Activated CD4-positive, alpha-beta T cell treated with anti-CD3 and anti-CD28 coated beads, Interleukin-2, amount 50 U/mL, for 4 hours (primary cell): ENCODE measurements at places on chromosomes 1 and 21.

DNA sequence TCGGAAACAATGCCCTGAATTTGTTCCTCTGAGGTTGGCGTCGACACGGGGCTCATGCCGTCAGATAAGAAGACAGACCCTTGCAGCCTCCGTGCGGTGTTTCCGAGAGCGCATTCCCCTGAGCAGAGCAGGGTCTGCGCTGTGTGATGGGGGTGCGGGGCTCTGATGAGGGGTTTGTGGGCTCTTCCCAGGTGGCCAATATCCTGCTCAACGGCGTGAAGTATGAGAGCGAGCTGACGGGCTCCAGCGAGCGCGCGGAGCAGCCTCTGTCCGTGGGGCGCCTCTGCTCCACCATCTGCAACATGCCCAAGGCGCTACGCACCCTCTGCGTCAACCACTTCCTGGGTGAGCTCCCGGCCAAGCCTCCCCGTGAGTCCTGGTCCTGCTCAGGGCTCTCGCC lies 17.3 kb downstream of the SLC45A1 start:
- no peak for DNase-seq

DNA sequence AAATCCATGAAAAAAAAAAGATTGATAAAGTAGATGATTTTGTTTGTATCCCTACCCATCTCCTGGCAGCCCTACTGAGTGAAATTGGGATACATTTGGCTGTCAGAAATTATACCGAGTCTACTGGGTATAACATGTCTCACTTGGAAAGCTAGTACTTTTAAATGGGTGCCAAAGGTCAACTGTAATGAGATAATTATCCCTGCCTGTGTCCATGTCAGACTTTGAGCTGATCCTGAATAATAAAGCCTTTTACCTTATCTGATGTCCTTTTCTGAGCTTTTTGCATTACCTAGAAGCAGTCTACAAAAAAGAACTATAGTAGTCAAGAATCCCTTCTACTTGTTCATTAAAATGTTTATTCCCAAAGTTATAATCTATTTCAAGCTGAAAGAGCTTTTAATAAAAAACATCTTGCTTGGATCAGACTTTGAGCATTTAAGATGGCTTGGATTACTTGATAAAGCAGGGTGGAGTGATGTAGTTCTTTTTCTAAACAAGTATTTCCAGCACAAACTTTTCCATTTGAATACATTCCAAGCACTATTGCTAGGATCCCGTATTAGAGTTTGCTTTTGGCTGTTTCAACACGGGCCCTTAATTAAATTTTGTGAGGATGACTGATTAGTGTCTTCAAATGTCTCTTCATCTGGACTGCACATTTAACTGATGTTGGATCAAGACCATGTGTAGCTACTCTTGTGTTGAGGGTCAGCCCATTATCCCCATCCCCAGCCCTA lies 69.2 kb downstream of the DTL start:
- DNase-seq = no peak

- no peak for DNase-seq
Measured at GRCh38 chr1:73674945-73675561, 522.9 kb downstream of the LRRIQ3 start.

- no peak for DNase-seq
Measured at GRCh38 chr21:15455819-15456462, 273.8 kb upstream of the USP25 start.

DNA sequence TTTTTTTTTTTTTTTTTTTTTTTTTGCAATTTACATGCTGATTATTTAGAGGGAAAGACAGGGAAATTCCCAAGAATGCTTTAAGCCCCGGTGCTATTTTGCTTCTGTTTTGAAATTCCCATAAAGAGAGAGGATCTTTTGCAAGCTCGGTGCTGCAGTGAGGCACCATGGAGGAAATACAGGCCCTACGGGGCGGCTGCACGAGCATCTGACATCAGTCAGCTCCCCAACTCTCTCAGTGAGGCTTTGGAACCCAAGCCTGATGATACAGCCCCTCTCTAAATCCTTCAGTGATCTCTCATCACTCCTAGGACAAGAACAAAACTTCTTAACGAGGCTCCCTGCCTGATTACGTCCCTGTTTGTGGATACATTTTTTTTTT lies 791 bp upstream of the CHI3L1 start:
- no peak for DNase-seq

- DNase-seq = no peak
Measured at GRCh38 chr1:149888999-149889289, 10.4 kb upstream of the BOLA1 start.

- no peak for DNase-seq
Measured at GRCh38 chr1:178379807-178380206, 117.0 kb downstream of the CLEC20A start.

- DNase-seq = no peak
Measured at GRCh38 chr1:107141491-107142126, 770 bp downstream of the NTNG1 start.

GRCh38 chr1:204033306-204033705 lies 39.6 kb upstream of the SOX13 start:
- no peak for DNase-seq

DNA sequence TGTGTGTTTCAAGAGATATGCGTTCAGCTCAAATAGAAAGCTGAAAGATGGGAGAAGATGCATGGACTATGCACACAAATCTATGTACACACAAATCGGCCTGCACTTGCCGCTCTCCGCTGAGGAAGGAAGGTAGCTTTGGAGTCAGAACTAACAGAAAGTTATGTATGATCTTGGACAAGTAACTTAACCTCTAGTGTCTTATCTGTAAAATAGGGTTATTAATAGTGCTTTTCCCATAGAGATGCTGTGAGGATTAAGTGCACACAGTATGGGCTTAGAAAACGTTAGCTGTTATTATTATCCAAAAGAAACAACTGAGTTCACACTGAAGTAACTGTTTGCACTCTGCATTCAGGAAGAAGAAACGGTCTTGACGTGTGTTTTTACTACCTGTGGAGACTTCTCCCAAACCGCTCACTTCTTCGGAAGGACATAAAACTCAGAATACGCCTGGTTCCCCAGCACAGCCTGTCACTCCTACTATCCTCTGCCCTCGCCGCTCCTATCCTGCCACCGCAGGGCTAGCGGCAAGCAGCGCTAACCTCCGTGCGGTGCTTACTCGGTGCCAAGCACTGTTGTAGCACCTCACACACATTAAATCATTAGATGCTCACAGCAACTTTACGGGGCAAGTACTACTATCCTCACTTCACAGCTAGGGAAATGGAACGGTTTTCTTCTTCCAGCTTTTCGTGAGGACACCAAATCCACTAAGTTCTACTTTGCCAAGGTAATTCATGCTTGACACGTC lies 1.3 kb downstream of the TGFBR3 start:
- peak; percentile 13 for DNase-seq

DNA sequence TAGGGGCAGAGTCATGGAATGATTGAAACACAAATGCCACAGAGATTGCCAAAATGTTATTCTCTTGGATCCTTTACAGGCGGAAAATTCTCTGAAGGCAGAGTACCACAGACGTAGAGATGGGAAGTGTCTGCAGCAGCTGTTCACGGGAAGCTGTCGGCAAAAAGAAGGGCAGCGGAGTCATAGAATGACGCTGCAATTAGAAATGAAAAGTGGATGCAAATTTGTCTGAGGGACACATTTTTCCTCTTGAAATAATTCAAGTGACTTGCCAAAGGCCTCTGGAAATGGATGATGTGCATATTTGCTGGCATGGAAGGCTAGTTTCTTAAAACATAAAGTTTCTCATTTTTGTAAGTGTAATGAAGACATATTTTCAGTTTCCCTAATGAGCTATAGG lies 77.5 kb upstream of the PLD5 start:
- DNase-seq = no peak

- no peak for DNase-seq
Measured at GRCh38 chr1:225926551-225927113, 2.6 kb upstream of the PYCR2 start.

DNA sequence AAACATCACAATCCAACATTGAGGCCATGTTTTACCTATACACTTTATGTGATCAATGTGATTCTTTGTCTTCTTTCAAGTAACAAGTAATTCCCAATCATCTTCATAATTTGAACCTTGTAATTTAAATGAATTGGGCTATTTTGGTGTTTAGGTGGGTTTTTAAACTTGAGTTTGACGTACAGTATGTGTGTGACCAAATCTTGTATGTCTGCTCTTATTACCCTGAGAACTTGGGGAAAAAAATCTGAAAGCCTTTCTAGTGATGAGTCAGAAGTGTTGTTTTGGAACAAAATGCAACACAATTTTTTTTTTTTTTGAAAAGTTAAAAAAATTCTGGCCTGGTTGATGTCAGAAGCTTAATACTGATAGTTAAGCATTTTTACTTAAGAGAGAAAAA lies 68.5 kb downstream of the HHAT start:
- DNase-seq = no peak

DNA sequence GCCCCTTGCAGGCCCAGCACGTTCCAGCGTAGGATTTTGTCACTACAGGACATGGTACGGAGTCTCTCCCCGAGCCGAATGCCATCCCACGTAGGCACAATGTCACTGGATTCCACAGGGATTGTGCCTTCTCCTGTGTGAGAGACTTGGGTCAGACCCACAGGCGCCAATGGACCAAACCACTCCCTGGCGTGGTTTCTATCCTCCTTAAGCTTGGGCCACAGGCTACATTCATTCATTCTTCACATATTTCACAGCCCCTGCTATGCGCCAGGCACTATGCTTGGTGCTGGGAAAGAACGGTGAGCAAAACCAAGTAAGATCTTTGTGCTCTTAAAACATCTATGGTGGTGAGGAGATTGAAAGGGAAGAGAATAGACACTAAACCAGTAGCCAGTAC lies 18.7 kb downstream of the CHRNB2 start:
- DNase-seq = no peak

DNA sequence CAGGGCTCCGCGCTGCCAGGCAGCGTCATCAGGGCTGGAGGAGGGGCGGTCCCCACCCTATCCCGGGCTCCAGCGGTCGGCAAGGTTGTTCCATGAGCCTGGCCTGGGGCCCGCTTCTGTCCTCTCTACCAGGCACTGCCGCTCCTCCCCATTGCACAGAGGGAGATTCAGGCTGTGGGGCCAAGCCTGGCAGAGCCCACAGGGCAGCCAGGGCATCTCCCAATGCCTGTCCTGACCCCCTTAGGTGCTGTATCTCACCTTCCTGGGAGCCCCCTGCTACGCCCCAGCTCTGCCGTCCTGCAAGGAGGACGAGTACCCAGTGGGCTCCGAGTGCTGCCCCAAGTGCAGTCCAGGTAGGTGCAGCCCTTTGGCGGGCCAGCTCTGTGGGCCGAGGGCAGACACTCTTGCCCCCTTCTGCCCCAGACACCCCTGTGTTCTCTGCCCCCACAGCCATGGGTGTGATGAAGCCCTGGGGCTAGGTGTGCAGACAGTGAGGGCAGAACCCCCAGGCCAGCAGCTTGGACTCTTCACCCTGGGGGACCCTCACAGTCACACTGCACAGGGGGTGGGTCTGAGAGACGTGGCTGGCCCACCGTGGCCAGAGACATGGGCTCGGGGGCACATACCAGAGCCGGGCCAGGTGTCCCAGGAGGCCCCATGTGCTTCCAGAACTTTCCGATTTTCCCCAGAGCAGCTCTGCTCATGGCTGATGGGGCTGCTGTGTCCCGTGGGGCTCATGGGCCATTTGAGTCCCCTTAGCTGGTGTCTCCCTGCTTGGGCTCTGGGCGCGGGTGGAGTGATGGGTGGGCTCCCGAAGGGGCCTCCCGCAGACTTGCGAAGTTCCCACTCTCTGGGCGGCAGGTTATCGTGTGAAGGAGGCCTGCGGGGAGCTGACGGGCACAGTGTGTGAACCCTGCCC lies 1.6 kb downstream of the TNFRSF14 start:
- no peak for DNase-seq

- no peak for DNase-seq
Measured at GRCh38 chr1:78007677-78008341, 3.1 kb downstream of the DNAJB4 start.

- DNase-seq = no peak
Measured at GRCh38 chr21:41317063-41317392, 427 bp downstream of the FAM3B start.

GRCh38 chr1:3987669-3988235 lies 87.7 kb upstream of the C1orf174 start:
- no peak for DNase-seq

GRCh38 chr1:85583611-85584263 lies 3.2 kb downstream of the CCN1 start:
- no peak for DNase-seq

DNA sequence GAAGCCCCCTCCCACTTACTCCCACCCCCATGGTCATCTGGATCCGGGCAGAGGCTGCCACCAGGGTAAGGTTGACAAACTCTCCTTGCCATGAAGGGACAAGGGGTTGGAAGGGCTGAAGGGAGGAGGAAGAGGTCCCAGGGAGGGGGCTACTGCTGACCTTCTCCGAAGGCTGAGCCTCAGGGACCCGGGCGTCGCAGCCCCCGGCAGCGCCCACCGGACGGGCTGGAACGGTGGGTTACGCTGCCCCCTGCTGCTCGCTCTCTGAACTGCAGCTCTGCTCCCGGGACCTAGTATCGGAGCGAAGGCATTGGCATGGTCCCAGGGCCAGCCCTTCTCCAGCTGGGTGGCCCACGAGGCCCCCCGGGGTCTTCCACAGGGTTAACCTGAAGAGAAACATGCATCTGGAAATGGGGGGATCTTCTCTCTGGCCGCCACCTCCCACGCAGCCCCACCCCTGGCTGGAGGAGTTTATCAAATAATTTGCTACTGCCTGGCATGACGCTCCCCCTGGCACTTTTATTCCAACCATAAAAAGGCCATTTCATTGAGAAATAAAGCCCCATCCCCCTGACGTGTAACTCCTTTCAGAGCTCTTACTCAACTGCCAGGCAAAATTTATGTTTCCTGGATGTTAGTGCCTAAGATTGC lies 70.4 kb upstream of the TARDBP start:
- DNase-seq = peak; percentile 54

DNA sequence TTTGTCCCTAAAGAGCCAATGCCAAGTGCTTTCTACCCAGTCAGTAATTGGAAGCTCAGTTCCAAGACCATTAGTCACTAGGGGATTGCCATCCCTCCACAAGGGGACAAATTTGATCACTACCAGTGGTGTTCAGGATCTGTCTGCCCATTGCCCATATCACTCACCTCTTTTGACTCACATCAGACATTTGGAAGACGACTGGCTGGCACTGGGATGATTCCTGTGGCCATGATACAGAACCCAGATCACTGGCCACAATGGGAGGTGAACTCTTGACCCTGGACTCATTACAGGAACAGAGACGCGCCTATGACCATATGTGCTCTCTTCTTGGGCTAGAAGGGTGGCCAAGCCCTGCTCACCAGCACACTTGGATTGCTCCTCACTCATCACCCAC lies 71.0 kb downstream of the COLGALT2 start:
- no peak for DNase-seq

- no peak for DNase-seq
Measured at GRCh38 chr1:6006882-6007281, 14.7 kb upstream of the NPHP4 start.

GRCh38 chr1:6099297-6099696 lies 53.6 kb downstream of the KCNAB2 start:
- DNase-seq = no peak
